Muscle of back (tissue), 13 donors: ENCODE measurements at places on chromosomes 2 and 18. TPM values are rescaled to one million over a fixed set of nuclear protein-coding genes. Genes with fewer than 3 reads are reported as not detected.
A peak's percentile ranks its signal among the peaks of the same experiment; 100 is the strongest.

The GPR45 gene
- not detected for polyA plus RNA-seq

The ABCB11 gene
- polyA plus RNA-seq, result 0.06 TPM

The DSEL gene
- 16.8 TPM for polyA plus RNA-seq

The CDCA7 gene
- polyA plus RNA-seq, result 17.1 TPM

GRCh38 chr18:9380101-9380500, 45.5 kb downstream of the TWSG1 start:
- peak; percentile 53 for DNase-seq

DNA sequence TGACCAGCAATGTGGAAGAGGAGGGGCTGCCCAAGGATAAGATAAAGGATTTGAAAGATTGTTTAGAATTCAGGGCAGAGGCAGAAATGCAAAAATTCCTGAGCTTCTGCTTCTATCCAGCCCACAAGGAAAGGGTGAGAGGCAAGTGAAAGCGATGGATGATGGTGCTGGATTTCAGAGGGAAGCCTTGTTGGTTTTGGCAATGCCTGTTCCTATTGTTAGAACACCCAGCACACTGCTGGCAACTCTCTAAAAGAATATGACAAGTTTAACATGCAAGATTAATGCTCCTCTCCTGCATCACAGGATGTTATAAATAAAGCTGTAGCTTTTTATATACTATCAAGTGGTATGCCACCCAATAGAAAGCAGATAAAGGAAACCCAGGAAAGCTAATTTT, 92.6 kb downstream of the ZNF385B start:
- DNase-seq, result peak; percentile 13

GRCh38 chr2:11332596-11332995, 11.8 kb downstream of the ROCK2 start:
- no peak for DNase-seq

DNA sequence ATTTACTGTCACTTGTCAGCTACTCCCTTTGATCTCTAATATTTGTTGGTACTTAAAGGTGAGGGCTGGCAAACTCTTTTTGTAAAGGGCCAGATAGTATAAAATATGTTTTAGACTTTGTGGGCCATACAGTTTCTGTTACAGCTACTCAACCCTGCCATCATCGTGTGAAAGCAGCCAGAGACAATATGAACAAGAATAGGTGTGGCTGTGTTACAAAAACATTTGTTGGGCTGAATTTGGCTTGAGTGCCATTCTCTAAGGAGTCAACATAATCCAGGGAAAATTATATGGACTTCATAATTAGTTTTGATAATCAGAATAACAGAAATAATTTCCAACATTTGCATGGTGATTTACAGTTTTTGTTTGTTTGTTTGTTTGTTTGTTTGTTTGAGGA, 190.6 kb downstream of the LTBP1 start:
- DNase-seq, result no peak

DNA sequence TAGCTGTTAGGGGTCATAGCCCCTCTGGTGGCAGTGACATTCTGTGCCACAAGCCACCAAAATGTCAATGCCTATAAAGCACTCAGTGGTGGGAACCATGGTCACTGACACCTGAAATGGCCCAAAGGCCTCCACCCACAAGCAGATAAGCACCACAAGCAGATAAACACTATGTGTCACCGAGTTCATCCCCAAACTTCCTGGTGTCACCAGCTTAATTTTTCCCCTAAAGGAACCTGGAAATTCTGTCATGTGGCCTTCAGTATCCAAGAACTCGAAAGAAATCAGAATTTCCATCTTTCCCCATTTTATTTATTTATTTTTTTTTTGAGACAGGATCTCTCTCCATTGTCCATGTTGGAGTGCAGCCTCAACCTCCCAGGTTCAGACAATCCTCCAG, 3.6 kb upstream of the TPRKB start:
- DNase-seq, result no peak

DNA sequence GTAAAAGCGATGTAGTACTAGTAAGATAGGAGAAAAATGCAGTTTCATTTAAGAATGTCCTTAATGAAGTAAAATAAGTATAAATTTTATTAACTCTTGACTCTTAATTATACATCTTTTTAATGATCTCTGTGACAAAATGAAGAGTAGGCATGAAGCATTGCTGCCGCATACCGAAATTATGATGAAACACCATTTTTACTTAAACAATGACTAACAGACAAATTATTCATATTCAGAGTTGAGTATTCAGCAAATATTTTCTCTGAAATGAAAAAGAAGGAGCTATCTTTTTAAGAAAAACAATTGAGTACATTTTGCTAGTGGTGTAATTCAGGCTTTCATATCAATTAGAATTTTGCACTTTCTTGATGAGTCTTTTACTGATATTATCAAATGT, 150.6 kb upstream of the DOCK10 start:
- DNase-seq, result no peak

DNA sequence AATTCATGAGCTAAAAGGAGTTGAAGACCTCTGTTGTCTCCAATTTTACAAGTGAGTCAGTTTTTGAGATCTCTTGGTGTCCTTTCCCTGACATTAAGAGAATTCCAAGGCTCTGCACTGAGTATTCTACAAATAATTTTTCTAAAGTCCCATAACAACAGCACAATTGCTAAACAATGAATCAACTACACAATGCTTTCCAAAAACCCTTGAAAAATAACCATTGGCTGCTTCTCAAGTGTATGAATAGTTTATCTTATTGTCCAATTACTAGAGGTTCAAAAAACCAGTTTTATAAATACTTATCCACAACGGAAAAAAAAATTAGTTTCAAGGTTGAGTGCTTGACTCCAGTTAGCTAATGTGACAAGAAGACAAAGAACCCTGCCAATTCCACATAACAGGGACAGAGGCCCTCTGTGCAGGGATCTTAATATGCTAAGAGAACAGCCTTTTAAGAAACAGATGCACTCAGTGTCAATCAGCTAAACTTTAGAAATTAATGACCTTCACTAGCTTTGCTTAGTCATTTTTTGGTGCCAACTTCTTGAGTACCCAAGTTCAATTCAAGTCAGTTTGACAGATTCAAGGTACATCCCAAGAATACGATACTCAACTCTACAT, 266.6 kb upstream of the CYP26B1 start:
- peak; percentile 84 for DNase-seq

- DNase-seq, result no peak
These were observed 10.9 kb upstream of the HOXD1 start for GRCh38 chr2:176177580-176178037.

DNA sequence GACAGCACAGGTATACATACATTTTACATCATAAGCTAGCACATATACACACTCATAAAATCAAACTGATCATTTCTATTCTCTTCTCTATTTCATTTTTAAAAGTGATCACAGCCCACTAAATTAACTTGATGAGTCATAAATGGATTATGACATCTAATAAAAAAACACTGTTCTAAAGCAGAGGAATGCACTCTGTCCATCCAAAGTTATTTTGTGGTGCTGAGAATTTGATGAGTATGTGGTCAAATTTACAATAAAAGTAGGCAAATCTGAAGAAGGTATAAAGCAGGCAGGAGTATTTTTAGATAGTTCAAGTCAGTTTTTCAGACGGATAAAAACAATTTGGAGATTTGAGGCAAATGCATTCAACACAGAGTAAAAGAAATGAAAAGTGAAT, 104.4 kb downstream of the NOL4 start:
- no peak for DNase-seq
